ENCODE measurements at places on chromosomes 5 and 9.

GRCh38 chr5:176180781-176181180 lies 57.4 kb upstream of the SIMC1 start:
- no peak for DNase-seq

GRCh38 chr5:2901096-2901495 lies 149.6 kb upstream of the IRX2 start:
- DNase-seq, result no peak

DNA sequence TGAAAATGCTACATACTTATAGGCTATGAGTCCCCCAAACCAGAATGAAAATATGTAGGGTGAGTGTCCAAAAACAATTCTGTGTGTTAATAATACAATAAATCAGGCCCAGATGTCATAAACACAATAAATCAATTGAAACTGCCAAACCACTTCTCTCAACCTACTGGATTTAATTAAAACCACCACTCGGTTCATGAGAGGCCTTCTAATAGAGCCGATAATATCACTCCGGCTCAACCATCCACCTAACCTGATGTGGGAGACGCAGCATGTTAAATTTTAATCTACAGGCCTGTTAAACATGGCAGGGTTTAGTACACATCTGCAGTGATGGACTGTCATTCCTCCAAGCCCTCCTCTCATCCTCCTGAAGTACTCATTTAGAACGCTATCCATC lies 734.5 kb upstream of the ZNF608 start:
- no peak for DNase-seq

DNA sequence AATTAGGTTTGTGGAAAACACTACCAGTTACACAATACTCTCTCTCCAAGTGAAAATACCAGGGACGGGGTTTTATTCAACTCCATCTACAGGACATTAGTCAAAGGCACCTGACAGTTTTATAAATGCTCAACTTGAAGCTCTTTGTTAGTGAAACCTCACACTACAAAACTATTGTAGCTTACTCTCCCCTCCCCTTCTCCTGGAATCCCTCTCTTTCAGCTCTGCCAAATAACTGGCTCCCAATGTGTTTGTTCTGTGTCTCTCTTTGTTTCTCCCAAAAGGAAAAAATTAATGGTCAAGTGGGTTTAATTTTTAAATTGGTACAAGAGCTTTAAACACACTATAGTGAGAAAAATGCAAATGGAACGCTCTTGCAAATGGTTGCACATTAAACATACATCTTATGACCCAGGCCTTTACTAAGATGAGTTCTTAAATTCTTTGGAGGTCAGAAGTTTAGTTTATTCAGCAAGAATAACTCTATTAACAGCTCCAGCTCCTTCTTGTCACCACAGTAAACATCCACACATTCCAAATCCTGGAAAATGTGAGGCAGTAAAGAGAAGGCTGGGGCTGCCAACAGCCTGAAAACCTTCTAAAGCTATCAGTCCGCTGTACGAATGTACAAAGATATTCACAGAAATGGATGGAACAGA lies 48.4 kb downstream of the ZNF608 start:
- no peak for DNase-seq
